ENCODE measurements at places on chromosomes 6 and 20.
A peak's percentile ranks its signal among the peaks of the same experiment; 100 is the strongest.

DNA sequence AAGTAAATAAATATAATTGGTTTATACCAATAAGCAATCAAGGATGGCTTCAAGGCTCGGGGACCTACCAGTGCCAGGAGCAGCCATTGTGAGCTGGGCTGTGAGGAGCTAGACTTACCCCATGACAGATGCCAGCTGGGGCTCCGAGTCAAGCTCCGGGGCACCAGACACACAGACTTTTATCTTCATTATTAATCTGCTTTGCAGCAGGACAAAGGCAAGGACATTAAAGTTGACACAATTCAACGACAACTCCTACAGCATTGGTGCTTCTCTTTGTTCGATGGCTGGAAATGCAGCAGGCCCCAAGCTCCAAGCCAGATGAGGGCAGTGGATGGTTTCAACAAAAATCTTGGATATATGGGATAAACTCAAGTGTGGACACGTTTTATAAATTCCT, 68.3 kb downstream of the CD24 start:
- no peak for DNase-seq

DNA sequence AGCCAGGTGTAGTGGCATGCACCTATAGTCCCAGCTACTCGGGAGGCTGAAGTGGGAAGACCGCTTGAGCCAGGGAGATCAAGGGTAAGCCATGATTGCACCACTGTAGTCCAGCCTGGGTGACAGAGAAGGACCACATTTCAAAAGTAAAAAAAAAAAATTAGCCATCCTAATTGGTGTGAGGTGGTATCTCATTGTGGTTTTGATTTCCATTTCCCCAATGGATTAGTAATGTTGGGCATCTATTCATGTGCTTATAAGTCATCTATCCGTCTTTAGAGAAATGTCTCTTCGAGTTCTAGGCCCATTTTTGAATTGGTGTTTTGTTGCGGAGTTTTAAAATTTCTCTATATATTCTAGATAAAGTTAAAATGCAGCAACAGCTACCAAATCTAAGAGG, 21.7 kb downstream of the ABHD12 start:
- DNase-seq: peak; percentile 18

DNA sequence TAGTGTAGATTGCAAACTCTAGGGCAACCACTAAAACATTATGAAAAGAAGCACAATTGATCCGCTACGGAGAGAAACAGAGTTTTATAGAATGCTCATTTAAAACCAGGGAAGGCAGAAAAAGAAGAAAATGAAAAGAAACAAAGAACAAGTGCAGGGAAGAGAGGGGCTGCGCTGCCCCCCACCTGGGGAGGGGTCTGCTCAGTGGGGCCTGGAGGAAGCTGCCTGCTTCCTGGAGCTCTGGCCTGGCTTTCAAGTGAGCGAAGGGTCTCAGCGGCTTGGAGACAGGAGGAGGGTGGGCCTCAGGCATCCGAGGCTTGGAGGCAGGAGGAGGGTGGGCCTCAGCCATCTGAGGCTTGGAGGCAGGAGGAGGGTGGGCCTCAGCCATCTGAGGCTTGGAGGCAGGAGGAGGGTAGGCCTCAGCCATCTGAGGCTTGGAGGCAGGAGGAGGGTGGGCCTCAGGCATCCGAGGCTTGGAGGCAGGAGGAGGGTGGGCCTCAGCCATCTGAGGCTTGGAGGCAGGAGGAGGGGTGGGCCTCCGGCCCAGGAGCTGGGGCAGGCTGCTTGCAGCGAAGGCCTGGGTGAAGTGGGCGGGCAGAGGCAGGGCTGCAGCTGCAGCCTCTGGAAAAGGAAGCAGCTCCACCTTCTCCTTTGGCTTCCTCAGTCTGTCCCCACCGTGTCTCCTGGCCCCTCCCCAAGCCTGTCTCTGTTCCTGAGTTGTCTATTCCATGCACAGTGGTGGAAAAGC, 406.3 kb downstream of the TAF4 start:
- DNase-seq: no peak

DNA sequence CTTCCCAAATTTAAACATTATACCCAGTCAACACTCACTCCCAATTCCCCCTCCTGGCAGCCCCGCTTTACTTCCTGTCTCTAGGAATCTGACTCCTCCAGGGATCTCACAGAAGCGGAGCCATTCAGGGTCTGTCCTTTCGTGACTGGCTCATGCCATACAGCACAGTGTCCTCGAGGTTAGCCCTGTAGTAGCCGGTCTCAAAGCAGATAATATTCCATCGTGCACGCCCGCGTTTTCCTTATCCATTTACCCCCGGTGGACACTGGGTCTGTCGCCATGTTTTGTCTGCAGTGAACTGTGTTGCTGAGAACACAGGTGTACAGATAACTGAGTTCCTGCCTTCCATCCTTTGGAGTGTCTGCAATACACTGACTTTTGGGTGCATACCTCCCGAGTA, 95.3 kb downstream of the TTLL2 start:
- DNase-seq: peak; percentile 40

DNA sequence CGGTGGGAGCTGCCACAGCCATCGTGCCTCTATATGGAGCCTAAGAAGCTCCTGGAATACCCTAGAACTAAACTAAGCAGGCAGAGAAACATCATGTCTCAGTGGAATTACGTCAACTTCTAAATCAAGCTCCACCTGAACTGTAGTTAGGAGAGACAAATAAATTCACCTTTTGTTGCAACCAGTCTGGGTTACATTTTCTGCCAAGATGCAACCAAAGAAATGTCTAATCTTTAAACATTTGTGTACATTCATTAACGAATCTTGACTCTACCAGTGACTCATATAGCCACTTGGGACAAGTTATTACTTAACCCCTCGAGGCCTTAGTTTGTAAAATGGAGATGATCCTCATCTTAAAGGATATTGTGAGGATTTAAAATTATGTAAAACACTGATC, 8.9 kb downstream of the PTPRK start:
- no peak for DNase-seq

DNA sequence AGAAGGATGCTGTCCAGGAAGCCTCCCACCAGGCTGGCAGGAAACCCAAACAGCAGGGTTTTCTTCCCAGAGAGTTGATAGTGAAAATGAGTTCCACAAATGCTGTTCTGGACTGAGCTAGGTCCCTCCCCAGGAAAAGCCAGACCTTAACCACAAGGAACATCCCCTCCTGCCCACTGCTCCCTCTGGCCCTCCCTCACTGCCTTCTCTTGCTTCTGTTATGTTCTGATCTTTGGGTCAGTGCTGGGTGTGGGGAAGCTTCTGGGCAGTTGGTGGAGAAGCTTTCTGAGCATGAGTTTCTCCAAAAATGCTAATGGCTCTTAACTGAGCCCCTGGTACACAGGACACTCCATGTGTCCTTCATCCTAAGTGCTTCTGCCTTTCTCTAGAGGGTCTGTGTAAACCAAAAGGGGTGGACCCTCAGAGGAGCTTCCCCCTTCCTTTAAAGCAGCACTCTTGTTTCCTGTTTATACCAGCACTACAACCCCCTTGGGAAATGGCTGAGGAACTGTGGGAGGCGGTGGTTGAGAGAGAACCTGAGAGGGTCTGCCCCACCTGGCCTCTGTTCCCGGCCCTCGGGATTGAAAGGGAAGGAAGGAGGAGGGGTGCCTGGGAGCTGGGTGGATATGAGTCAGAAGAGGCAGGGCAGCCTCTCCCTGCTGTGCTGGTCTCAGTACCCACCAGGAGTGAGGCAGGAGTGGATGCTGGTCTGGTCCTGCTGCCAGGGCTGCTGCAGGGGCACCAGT, 42.0 kb downstream of the CDS2 start:
- DNase-seq: no peak

All from right atrium auricular region (tissue), 2 donors.